ENCODE measurements at places on chromosomes 16 and 17.

- no peak for DNase-seq
Observed at GRCh38 chr17:21072745-21073197, 30.0 kb upstream of the USP22 start.

DNA sequence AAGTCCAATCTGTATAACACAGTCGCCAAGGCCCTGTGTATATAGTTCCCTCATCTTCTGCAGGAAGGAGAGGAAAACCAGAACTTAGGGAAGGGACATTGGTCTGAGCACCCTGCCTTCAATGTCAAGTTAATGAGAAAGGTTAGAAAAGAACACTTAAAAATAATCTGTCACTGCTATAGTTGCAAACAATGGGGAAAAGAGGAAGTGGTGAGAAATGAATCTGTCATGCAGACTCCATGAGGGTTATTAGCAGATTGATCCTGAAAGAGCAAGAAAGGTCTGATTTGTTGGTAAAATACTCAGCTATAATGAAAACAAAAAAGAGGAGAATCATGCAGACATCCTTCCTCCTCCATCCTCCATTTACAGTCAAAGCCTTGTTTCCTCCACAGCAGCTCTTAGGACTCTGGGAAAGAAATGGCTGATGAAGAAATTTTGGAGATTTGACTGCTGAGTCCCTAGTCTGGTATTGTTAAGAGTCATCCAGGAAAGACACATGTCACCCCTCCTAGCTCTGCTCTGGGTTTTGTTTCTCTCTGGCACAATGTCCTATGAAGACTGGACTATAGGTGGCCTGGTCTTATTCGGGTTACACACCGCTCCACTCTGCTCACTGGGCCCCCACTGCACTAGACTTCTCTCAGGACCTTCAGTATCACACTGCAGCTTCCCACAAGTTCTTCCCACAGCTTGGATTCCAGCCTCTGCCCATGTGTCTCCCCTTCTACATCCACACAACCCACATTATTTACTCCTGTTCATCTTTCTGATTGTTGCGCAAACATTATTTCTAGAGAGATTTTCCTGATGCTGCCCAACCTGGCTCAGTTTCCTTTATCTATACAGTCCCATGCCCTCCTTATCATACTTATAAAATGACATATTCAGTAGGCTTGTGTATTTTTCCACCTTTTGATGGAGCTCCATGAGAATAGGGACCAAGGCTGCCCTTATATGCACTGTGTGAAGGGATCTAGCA lies 56.5 kb upstream of the XYLT1 start:
- DNase-seq, result no peak

DNA sequence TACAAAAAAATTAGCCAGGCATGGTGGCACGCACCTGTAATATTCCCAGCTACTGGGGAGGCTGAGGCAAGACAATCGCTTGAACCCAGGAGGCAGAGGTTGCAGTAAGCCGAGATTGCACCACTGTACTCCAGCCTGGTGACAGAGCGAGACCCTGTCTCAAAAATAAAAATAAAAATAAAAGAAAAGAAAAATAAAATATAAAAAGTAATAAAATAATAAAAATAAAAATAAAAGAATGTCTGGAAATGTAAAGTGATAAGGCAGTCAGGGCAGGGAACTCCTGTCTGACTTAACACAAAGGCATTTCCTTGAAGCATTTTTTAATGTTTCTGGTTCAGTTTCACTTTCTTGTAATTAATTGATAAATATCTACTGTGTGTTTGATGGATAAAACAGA lies 34.7 kb upstream of the DNAJA2 start:
- no peak for DNase-seq

DNA sequence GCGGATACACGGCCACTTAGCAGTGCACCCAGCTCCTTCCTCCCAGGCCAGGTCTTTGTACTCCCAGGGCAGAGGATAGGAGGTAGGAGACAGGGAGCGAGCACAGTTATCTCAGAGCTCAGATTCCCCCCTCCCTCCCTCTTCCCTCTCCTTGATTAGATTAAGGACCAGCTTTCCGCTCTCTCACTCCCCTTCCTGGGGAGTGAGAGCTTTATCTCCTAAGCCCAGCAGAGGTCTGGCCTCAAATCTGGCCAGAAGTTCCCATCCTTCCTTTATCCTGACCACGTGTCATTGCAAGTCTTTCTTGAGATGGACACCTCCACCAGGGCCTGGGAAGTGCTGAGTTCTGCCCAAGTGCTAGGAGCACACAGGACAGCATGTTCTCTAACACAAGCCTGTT lies 5.1 kb downstream of the ARL4D start:
- no peak for DNase-seq

DNA sequence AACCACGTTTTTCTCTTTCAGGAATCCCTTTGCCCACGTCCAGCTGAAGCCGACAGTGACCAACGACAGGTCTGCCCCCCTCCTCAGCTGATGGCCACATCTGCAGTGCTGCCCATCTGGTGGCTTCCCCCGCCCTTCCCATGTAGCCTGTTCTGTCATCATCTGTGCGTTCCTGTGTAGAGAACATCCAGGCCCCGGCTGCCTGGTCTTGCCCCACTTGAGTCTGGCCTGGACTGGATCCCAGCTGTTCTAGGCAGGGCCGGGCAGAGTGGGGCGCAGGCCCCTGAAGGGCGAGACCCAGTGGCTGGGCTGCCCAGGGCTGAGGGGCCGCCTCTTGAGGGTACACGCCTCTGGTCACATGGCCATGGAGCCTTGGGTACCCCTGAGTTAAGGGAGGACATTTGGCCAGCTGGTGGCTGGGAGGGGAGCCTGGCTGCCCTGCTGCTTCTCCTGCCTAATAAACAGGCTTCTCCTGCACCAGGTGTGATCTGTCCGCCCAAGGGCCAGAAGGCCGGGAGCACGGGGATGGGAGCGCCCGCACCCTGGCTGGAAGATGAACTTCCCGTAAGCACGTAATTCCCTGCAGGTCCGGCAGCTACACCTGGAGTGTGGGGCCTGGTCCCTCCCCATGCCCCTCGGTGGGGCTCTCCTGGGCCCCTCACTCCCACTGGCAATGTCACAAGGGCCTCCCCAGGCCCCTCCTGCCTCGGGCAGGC lies 49.4 kb upstream of the PVALEF start:
- no peak for DNase-seq

All from LHCN-M2 (cell line).